ENCODE measurements at places on chromosomes 7 and 10.

GRCh38 chr10:125549653-125550052 lies 133.3 kb downstream of the TEX36 start:
- DNase-seq: no peak

DNA sequence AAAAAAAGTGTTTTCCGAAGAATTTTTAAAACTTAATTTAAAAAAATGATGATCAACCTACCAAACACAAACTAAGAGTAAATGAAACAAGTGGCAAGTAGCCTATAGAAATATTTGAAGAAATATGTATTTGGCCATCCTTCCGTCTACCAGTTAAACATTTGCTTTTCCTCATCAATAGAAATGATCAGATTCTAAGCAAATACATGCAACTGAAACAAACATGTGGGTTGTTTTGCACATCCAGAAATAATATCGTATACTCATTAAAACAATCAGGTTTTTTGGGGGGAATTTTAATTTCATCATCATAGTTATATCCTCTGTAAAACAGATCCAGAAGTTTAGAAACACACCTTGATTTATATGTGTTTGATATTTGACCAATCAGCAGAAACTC lies 1011.7 kb downstream of the GATA3 start:
- DNase-seq: no peak

DNA sequence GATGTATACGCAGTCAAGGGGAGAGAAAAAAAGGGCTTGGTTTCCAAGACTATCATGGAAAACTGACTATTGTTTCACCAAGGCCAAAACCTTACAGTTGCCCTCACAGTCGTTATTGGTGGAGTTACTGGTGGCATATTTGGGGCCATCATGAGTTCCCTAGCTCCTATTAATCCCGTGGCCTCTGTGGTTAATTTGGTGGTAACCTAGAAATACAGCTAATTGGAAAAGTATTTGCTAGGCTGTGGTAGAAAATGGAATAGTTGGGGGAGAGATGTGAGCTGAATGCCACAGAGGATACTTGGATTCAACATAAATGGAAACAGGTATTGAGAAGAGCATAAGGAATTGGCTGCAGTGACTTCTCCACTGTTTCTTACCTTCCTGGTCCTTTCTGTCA lies 450.7 kb downstream of the KCNMA1 start:
- no peak for DNase-seq

- DNase-seq: no peak
Observed at GRCh38 chr7:132430041-132430855, 146.0 kb downstream of the PLXNA4 start.

- no peak for DNase-seq
Observed at GRCh38 chr7:151137791-151138152, 29.7 kb downstream of the GBX1 start.

Measured in activated CD4-positive, alpha-beta T cell treated with anti-CD3 and anti-CD28 coated beads, Interleukin-2, amount 50 U/mL, for 24 hours (primary cell).